Substantia nigra (tissue), 51 donors: ENCODE measurements at places on chromosomes 5 and 9.

DNA sequence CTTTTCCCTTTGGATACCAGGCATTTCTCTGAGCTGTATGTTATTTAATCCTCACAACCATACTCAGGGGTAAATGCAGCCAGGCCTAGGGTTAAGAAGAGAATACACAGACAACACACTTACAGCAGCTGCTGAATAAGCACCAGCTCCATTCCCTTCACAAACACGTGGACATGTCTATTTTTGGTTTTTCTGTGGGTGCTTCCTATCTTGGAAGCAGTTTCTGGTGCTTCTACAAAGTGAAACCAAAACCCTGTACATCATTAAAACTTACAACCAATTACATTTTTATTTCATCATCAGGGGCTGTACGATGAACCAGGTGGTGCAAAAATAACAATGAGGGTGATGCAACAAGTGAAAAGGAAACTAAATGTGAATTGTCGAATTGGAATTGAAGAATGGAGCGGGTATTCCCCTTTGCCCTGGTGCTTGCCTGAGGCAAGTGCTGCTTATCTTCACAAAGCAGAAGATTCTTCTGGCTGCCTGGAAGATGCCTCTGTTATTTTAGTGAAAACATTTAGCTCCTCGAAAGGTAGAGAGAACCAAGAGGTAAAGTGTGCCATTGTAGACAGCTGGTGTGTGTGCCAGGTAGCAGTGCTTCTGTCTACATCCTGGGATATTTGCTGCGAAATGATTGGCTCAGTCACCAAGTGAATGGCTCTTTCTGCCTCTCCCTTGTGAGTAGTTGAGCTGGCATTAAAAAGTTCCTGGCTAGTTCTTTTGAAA is 18.6 kb upstream of the IFNB1 start:
- DNase-seq, result no peak

- DNase-seq, result no peak
These were observed 626 bp upstream of the FST start for GRCh38 chr5:53479590-53480415.

- peak; percentile 13 for DNase-seq
These were observed 99.4 kb downstream of the MTREX start for GRCh38 chr5:55407059-55407684.

DNA sequence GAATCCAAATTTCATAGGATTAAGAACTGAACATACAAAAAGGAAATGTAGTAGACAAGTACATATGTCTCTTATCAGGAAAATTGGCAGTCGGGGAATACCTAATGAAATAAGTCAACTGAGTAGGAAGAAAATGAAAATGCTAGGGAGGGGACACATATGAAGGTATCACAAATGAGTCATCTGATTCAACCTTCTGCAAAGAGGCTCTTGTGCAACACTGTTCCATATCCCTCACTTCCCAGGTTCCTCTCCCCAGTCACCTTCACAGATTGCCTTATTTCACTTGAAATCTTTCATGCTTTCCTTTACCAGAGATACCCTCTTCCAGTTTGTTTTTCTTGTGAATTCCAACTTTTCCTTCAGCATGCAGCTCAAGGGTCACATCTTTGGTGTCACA is 139.0 kb downstream of the RFX3 start:
- DNase-seq, result no peak

DNA sequence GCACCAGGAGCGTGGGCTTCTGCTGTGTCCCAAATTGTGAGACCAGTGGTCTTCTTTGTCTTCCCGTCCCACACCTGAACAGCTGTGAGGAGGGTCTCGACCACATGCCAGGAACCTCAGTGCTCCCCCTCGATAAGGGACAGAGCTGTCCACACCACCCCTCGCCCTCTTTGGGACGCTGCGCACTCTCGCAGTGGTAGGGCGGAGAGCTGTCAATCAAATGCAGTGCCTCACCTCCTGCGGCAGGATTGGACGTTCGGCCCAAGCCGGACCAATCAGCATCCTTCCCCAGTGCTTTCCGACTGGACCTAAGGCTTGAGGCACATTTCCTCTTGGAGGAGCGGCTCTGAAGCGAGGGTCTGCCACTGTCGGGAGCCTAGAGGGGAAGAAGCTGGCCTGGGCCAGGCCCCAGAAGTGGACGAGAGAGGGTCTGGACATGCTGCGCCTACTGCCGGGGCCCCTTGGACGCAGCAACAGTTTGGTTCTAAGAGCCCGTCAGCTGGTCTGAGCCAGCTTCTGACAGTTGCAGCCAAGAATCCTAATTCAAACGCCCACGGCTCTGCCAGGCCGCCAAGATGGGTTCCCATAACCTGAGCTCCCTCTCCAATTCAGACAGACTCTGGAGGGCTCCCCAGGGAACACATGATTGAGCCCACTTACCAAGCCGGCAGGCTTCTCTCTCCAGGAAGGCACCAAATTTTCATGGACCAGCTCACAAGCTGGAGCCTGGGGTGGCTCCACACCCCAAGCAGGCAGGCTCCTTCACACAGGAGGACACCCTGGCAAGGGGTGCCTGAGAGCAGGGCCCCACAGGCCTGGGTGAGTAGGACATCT is 28.1 kb upstream of the ADAMTS2 start:
- DNase-seq, result no peak

DNA sequence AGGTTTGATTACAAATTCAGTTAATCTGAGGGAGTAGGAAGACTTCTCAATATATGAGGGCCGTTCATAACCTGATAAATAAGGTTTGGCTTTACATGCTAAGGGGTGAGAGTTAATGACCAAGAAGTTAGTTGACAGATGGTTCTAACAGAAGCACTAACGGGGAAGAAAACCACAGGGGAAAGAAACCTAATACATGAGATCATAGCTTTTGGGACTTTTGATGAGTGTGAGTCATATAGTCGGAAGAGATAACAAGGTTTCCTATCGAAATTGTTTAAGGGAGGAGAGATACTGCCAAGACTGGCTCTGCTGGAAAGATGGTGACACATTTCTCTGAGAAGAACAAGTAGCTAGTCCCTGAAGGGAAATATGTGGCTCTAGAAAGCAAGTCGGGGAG is 140.1 kb downstream of the COX7C start:
- no peak for DNase-seq

DNA sequence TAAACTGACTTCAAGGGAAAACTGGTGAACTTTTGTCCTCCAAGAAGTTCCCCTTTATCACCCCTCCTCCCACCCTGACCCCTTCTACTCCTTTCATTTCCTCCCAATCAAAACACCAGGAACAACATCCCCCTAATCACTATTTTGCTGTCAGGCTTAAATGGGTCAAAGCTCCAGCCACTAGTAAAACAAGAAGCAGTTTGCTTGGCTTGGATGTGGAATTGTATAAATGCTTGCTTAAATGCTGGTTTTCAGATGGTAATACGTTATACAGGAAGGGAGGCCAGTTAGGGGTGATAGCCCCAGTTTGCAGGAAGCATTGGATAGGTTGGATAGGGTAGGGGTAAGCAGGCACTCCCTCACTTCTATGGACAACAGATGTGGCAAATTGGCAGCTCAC is 473.6 kb downstream of the AGTPBP1 start:
- no peak for DNase-seq

DNA sequence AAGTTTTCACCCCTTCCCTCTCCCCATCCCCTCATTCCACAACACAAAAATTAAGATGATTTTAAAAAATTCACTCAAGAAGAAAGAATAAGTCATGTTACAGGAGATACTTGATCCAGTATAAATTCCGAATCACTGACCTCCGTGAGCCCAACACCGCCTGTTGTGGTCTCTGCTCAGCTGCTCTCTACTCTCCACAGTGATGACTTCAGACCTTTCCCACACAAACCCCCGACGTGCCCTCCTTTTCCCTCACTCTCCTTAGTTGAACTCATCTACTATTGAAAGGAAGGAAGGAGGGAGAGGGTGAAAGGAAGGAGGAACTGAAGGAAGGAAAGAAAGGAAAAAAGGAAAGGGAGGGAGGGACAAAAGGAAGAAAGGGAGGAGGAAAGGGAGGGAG is 55.1 kb downstream of the ZNF354C start:
- DNase-seq, result no peak

DNA sequence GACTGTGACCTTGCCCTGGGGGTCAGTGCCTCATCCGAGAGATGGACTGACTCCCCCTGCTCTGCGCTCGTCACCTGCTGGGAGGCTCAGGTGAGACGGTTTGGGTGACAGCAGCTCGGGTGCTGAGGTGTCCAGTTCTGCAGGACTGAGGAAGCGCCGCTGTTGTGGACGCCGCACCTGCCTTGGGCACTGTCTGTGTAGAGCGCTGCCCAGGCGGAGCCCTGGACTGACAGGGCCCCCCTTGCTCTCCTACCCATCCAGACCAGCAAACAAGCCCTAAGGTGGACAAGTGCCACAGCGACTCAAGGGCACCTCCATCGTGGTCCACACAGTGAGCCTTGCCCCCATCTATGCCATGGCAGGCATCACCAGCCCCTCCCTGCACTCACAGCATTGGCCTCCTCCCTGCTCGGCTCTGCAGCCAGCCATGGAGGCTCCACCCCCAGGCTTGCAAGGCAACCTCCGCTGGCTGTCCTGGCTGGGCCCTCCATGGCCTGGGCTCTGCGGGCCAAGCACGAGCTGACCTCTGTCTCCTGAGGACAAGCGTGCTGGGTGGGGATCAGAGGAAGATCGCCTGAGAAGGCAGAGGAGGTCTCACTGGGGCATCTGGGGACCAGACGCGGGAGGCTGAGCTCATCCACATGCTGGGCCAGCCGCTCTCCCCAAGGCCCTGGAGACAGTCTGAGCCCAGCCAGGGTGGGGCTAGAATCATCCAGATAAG is 87.1 kb upstream of the COL5A1 start:
- DNase-seq, result no peak

DNA sequence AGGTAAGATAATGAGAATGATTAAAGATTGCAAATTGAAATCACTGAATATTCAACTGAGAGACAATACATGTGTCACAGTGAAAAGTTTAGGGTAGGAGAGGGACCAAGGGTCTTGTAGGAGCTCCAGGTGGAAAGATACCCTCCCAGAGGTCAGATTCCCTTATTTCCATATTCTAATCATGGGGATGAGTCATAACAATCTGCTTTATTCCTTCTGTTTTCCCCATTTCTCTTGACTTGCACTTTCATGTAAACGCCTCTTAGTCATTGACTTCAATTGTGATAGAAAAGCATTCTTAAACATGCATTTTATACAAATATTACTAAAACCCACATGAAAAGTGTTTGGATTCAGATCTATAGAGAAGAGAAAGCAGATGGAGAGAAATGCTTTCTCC is 81.3 kb upstream of the CTSL start:
- no peak for DNase-seq

DNA sequence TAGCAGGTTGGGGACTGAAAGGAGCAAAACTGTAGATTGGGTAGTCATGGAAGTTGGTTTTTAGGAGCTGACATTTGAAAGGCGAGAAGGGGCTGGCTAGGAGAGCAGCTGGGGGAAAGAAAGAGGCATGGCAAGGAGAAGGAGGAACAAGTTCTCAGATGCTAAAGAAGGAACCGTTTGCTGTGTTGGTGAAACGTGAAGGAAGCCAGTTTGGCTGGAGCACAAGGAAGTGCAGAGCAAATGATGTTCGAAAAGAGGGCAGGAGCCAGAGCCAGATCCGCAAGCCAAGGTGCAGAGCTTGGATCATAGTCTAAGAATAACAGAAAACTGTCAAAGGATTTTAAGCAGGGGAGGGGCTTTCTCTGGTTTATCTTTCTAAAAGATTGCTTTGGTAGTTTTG is 276.6 kb downstream of the ASTN2 start:
- no peak for DNase-seq

GRCh38 chr5:126003309-126003708 is 419.9 kb upstream of the GRAMD2B start:
- DNase-seq, result peak; percentile 32

DNA sequence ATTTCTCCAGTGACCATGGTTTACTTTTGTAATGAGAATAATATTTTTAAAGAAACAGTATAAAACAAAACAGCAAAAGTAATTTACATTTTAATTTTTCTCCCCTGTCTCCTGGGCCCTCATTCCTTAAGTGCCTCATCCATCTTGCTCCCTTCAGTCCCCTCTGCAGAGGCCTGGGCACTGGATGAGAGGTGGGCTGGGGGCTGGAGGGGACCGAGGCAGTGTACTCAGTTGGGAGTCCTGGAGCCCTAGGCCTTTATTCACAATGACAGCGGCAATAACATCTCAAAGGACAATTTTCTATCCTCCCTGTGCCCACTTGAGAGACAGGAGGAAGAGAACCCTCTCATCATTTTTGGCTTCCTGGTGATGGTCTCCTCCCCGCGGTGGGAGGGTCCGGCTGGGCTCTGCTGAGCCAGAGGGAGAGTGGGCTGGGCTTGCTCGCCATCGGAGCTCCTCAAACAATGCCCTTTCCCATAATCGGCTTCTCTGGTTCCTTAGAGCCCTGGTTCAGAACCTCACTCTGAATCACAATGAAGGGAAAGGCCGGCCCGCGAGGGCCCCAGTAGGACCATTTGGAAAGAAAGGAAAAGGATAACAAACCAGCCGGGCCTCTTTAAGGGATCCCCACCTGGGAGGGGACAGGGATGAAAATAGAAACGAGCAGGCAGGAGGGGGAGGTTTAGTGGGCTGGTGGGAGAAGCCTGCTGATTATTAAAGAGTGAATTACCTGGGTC is 9.7 kb upstream of the SMIM32 start:
- no peak for DNase-seq

- DNase-seq, result no peak
These were observed 159.0 kb downstream of the COL23A1 start for GRCh38 chr5:178431063-178431781.

GRCh38 chr9:79014929-79015699 is 556.7 kb upstream of the TLE4 start:
- no peak for DNase-seq

DNA sequence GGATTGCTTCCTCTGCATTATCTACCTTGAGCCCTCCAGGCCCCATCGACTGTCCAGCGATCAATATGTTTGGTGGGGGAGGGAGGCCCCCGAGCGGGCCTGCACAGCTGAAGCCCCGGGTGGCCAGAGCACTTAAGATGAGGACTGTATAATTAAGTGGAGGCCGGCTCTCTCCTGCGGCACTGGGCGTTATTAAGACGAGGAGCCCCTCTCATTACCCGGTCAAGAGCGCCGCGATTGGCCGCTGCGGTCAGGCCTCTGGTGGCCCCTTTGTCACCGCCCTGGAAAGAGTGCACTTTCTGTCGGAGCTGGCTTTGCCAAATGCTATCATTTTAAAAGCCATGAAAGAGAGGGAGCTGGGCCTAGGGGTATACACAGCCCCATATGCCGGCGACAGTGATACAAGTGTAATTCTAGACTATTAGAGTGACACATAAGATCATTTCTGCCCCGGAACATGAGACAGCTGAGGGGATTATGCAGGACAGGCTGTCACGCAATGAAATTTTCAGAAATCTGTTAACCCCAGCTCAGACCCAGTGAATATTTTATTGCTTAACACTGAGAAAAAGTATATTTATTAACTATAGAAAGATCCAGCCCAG is 106.3 kb upstream of the IRX1 start:
- no peak for DNase-seq
